ENCODE measurements at places on chromosomes 12 and 14.

DNA sequence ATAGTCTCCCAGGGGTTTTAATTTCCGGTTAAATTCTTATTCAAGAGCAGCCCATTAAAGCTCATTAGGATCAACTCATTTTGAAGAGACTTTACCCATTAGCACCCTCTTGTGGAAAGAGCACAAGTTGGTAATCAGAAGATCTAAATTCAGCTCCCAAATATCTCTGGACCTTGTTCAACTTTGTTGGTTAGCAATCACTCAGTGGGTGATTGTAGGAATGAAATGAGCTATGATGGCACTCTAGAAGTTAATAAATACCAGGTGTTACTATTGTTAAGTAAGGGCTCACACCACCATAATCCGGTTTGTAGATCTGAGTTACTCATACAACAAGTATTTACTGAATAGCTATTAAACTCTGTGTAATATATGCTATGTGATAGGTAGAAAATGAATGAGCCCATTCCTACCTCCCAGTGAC is 42.9 kb downstream of the TRIP11 start:
- peak; percentile 41 for DNase-seq

DNA sequence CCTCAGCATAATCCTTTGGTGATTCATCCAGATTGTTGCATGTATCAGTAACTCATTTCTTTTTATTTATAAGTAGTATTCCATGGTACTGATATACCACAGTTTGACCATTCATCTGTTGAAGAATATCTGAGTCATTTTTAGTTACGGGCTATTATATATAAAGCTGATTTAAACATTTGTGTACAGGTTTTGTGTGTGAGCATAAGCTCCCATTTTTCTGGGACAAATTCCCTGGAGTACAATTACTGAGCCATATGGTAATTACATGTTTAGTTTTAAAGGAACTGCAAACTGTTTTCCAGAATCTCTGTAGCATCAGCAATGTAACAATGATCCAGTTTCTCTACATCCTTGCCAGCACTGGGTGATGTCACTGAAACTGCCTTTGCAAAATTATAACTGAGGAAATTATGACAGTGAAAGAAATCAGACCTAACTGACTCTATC is 236.2 kb upstream of the KRR1 start:
- no peak for DNase-seq

DNA sequence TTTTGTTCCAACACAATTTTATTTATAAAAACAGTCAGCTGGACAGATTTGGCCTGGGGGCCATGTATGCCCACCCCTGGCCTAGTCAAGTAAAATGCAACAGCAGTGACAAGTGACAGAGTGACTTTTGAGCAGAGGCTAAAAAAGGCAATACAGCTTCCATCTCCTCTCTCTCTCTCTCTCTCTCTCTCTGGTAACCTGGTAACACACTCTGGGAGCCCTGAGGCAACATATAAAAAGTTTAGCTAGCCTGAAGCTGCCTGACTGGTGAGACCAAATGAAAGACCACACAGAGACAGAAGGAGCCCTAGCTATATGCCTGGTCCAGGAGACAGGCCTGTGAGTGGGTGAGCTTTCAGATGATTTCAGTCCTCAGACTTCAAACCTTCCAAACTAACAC is 105.4 kb downstream of the DENND5B start:
- no peak for DNase-seq

DNA sequence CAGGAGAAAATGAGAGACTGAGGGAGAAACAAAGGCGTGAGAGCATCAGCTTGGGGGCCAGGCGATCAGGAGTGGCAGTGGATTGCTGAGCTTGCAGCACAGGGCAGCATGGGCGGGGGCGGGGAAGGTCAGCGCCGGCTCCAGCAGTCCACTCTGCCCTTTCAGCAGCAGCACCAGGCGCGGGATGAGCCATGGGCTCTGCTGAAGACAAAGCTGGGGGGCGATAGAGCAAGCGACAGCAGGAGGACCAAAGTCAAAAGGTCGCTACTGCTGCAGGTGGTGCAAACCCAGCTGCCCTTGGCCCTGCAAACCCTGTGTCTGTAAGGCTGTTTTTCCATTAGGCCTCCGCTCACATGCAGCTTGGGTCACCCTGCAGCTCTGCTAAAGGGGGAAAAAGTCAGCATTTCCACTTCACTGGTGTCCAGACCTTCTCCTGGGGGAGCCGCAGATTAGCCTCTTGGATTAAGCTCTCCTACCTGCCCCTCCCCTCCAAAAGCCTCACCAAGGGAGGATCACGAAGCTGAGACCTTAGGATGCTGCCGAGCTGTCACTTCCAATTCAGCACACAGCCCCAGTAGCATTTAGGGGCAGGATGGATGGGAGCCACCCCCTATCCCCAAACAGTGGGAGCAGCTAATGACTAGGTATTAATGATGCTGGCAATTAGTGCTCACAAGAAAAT is 204.8 kb downstream of the DPF3 start:
- DNase-seq: no peak

DNA sequence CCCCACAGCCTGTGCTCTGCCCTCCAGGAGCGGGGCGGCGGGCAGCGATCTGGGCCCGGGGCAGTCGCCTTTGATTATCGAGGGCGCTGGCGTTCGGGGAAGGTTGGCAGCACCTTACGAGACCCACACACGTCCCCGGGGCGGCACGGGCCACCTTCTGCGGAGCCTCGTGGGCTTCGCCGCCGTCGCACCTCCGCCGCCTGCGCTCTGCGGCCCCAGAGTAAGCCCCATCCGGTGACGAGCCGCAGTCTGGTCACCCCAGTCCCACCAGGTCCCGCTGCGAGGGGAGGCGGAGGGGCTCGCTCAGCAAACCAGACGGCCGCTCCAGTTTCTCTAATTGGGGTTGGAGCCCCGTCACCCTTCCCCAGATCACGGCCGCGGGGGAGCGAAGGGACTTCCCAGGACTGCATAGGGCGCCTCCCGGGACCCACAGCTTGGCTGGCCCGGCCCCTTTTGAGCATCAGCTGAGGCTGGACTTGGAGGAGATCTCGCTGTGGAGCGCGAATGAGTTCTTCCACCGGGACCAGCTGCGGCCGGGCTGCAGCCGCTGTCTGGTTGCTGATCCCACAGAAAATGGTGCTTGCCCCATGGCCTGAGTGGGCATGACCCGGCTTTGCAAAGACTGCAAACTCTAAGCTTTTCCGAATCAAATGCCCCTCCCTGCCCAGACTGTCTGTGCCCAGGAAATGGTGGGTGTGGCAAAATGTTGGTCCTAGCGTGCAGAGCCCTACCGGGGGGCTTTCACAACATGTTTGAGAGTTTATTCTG is 560 bp downstream of the LGALS3 start:
- no peak for DNase-seq

- DNase-seq: no peak
Observed at GRCh38 chr12:69922999-69923398, 98.0 kb downstream of the MYRFL start.

DNA sequence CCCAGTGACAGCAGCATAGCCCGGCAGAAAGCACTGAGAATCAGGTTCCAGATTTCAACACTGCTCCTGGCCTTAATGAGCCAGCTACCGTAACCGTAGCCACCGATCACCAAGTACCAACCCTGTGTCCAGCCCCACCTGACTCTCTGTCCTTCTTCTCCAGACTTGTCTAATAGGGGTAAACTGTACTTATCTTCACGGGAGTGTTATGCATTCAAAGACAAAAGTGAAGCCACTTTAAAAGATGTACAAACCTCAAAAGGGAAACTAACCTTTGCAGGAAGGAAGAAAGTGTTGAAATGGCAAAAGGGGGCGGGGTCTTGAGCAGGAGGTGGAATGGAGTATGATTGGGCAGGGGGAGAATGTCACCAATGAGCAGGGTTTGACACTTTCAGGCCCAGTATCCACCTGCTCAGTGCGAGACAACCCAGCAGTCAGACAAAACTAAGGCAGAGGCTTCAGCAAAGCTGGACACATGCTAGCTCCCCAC is 226.1 kb downstream of the CHST11 start:
- DNase-seq: no peak

DNA sequence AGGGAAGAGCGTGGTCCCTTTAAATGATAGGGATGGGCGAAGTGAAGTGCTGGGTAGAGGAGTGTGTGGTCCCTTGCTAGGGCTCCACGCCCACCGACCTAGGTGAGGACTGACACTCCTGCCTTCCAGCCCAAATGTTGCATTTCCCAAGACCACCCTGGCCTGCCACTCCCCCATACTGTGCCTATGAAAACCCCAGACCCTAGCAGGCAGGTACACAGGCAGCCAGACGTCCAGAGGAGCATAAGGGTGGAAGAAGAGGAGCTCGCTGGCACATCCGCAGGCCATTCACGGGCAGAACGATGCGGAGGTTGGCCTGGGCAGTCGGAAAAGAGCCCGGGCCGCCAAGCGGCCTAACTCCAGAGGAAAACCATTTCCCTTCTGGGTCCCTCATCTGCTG is 817 bp upstream of the IPO8 start:
- DNase-seq: no peak

GRCh38 chr12:126483145-126484068 is 1418.2 kb downstream of the AACS start:
- no peak for DNase-seq

- DNase-seq: no peak
Observed at GRCh38 chr14:38199076-38199475, 8.6 kb upstream of the SSTR1 start.

DNA sequence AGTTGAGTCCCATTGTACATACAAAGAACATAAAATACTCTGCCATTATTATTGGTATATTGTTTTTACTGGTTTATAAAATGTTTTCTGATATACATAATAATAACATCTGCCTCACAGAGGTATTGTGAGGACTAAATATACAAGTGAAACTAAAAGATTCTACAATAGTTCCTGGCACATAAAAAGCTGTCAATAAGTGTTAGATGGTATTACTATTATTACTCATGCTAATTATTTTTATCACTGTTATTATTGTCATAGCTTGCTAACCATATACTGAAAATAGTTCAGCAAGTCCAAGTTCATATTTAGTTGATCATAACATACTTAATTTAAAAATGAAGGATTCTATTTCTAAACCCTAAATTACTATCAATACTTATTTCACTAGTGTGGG is 34.4 kb downstream of the BTG1 start:
- DNase-seq: no peak

DNA sequence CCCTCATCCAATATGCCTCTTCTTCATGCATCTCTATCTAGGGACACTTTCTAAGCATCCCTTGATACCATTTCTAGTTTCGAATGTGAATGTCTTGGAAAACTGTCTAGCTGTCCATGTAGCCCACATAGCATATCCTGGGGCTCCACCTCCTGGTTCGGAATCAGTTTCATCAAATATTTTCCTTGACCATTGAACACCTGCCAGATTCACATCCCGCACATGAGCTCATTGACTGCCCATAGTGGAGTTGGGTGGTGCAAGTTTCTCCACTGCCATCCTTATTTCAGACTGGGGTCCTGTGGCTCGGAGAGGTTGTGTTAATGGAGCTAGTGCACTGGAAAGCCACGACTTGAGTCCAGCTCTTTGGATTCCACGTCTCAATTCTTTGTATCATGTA is 58.6 kb upstream of the TMEM263 start:
- no peak for DNase-seq

DNA sequence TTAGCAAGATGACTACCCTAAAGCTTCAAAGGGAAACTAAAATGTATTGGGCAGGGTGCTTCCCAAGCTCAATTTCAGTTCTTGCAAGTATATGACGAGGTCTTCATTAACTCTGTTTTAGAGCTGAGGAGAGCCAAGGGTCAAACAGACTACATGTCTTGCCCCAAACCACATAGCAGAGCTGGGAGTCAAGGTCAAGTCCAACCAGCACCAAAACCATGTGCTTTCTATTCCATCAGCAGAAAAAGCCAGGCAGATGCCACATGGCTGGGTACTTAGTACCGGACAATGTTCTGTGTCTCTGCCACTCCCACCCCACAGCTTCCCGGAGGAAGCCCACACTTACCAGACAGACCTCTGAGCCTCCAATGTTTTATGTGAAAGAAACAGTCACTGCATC is 17.6 kb downstream of the NID2 start:
- no peak for DNase-seq

DNA sequence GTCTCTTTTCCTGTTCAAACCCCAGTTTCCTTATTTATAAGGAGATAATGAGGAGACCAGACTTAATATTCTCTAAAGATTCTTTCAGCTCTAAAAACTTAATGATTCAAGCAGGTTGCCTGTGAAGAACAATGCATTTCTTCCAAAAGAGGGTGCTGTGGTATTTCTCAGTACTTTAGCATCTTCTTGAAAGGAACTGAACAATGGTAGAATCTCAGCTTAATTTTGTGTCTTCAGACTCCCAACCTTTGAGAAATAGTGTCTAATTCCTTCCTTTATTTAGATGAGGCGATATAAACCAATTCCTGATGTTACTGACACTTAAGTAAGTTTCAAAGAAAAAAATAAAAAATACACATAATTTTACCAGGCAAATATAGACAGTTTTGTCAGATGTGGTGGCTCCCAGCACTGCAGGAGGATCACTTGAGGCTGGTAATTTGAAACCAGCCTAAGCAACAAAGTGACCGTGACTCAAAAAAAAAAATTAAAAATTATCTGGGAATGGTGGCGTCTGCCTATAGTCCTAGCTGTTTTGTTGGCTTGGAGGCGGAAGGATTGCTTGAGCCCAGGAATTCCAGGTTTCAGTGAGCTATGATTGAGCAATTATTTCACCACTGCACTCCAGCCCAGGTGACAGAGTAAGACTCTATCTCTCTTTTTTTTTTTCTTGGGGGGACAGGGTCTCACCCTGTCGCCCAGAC is 76.9 kb upstream of the PSMA6 start:
- peak; percentile 45 for DNase-seq

- no peak for DNase-seq
Observed at GRCh38 chr12:119151445-119152026, 27.2 kb upstream of the HSPB8 start.

GRCh38 chr12:131799828-131800593 is 28.2 kb upstream of the MMP17 start:
- DNase-seq: no peak

- no peak for DNase-seq
Observed at GRCh38 chr14:59845245-59845644, 25.3 kb downstream of the RTN1 start.

DNA sequence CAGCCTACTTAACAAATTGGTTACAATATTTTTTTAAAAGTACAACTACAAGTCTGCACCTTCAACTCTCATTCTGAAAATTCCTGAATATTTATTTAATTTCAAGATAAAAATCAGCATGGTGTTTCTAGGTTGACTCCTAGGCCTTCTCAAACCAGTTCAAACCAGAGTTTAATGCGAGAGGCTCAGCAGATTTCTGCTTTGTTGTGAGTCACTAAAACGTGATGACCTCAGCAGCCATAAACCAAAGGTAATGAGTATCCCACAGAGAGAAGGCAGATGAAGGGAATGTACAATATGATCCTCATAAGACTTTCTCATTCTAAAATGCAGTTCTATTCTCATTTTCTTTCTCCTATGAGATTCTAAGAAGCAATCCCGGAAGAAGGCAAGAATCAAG is 1.5 kb downstream of the PRDM4 start:
- no peak for DNase-seq

DNA sequence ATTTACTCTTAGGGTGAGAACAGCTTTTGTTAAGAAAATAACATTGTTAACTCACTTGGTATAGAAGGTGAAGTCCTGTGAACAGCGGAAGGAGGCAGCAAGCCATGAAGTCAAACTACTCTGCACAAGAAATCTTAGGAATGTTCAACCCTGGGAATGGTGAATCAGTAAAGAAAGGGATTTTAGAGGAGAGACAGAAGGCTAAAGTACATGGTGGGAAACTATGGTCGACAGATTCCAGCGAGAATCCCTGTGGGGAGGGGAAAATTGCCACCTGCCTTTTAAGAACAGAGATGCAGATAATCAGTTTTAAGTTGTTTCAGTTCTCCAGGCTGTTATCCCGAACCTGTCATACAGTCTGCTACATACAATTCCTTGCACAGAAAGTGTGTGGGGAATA is 63.2 kb upstream of the PTPRR start:
- no peak for DNase-seq
